Mucosa of descending colon (tissue), 3 donors: ENCODE measurements at places on chromosomes 5 and 9. TPM values are rescaled to one million over a fixed set of nuclear protein-coding genes. Genes with fewer than 3 reads are reported as not detected.
A peak's percentile ranks its signal among the peaks of the same experiment; 100 is the strongest.

The FAM221B gene
- total RNA-seq, result 0.41 TPM

GRCh38 chr9:106417685-106418084 is 445.3 kb upstream of the ZNF462 start:
- no peak for DNase-seq

The TNFSF15 gene
- 2.8 TPM for total RNA-seq

DNA sequence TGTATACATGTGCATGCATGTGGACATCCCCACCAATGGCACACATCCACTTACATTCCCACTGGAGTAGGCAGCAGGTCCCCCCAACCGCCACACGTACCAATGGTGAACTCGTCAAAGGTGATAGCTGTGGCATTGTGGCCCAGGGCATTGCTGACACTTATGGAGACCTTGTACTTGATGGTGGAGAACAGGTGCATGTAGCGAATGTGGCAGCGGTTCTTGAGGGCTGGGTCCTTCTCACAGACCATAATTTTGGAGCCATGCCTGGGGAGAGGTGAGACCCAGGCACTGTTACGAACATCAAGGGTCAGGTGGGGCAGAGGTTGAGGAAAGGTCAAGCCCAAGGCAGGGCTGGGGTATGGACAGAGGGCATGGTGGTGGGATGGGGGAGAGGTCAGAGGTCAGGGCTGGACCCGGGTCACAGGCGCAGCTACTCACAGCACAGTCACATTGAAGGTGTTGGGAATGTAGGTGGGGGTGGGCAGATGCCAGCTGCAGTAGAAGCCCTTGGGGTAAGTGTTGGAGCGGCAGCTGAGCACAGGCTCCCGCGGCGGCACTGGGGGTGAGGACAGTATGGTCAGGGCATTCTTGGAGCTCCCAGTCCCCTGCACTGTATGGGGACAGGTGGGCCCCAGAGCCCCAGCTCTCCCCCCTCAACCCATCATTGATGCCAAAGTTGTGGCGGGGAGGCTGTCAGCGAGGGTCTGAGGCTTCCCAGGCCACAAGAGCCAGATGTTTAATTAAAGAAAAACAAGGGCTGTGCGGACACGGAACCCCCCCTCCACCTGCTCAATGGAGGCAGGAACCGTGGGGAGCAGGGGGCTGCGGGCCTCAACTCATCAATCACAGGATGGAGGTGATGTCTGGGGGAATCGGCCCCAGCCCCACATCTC is 31.9 kb downstream of the CNTFR start:
- no peak for DNase-seq

The PCDHGA4 gene
- total RNA-seq, result 4.6 TPM

The SH3TC2 gene
- 1.3 TPM for total RNA-seq

The RABL6 gene
- total RNA-seq, result 92.1 TPM

DNA sequence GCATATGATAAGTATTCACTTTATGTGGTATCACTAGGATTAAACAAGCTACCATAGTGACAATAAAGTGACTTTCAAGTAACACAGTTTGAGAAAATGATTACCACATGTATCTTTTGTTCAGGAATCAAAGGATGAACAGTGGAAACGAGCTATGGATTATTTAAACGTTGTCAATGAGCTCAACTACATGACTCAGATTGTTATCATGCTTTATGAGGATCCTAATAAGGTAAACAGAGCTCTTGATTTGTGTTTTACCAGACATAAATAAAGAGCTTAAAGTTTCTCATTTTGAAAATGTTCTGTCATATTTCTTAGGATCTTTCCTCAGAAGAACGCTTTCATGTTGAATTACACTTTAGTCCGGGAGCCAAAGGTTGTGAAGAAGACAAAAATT is 57.4 kb downstream of the PPIP5K2 start:
- DNase-seq, result no peak

GRCh38 chr5:129384736-129385135 is 75.4 kb upstream of the ADAMTS19 start:
- DNase-seq, result no peak

- no peak for DNase-seq
Observed at GRCh38 chr5:68195137-68195536, 20.4 kb upstream of the PIK3R1 start.

DNA sequence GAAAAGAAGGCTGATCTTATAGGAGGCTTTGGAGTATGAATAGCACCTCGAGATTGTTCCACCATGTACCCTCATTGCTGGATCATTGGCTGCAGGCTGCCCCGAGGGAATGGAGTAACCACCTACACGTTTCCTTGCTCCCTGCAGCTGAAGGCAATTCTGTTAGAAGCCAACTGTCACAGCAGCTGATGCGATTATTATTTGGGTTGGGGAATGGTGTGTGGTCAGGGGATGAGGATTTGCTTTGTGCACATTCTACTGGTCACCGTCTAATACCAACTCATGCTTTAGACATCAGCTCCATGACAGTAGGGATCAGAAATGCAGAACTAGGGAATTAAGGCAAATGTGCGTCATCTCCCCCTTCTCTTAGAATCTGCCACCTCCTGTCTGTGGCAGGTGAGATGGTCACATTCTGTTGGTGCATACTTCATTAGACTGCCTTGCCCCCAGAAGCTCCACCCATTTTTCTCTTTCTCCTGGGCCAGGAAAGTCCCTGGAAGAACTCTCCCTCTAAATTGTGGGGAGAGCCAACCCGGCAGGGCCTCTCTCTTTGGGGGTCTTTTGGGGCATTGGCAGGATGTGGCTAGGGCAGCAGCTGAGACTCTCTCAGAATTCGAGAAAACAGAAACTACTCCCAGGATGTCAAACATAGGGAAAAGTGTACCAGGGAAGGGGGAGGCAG is 32.8 kb downstream of the NEUROG1 start:
- no peak for DNase-seq

The OLFML2A gene
- total RNA-seq, result 4.7 TPM

DNA sequence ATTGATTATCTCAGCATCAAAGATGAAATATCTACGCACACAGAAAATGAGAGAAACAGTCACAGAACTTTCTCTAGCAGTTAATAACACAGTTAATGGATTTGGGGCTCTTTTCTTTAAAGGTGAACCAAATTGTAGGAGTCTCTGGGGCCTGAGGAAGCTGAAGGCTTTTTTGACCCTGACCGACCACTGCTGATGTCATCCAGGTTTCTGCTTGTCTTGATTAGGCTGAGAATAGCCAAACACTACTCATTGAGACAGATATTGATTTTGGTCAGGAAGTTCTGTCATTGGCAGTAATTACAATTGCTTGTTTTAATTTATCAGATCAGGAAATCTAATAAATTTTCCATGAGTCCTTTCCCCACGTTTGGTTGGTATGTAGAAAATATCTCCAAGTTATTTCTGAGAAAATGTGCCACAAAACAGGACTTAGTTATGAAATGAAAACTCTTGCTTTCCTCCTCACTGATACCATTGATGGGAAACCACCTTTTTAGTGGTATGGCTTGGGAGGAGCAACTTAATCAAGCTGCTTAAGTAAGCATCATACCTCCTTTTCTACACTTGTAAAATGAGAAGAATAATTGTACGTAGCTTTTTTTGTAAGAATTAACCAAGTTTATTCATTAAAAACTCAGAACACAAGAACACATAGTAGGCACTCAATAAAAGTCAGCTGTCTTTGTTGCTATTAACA is 19.7 kb downstream of the CARTPT start:
- no peak for DNase-seq

The PCDHB6 gene
- 0.24 TPM for total RNA-seq

The C1QTNF2 gene
- 0.43 TPM for total RNA-seq

GRCh38 chr5:179115845-179116524 is 55.8 kb downstream of the ZNF354C start:
- no peak for DNase-seq

The PCDHB15 gene
- total RNA-seq, result 1.2 TPM

DNA sequence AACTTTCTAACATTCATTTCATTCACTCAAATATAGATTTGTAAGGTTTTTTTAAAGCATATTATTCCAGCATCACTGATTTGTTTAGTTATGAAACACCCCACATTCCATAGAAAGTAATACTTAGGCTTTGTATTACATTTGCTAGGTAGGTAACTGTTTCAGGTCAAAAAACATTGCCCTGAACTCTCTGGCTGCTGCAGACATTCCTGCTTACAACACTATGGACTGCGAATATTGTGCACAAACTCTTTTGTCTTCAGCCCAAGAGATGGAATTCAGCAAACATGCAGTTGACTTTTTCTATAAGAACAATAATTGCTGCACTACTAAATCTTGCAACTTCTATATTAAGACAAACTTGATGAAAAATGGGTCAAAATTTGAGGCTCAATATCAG is 301.0 kb downstream of the ARL15 start:
- no peak for DNase-seq

The CYLC2 gene
- total RNA-seq, result not detected

The SOWAHA gene
- 44.5 TPM for total RNA-seq

- no peak for DNase-seq
Observed at GRCh38 chr9:20048437-20048836, 259.6 kb upstream of the SLC24A2 start.

The CKMT2 gene
- 1.1 TPM for total RNA-seq

DNA sequence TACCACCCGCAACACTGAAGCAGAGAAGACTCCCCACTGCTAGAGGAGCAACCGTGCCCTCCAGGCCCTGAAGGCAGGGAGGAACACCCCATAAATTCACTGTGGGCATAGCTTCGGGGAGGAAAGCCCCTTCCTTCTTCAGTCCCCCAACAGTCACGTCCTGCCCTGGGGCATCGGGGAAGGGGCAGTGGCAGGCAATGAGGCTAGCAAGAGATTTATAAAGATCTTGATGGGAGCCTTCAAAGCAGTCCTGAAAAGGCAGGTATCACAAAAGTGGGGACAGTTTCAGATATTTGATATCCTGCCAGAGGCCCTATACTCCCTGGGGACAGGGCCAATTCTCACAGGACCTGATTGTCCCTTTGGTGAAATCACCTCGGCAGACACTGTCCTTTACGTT is 16.9 kb upstream of the TRIM14 start:
- no peak for DNase-seq

GRCh38 chr5:181037365-181037861 is 2.7 kb upstream of the BTNL9 start:
- no peak for DNase-seq

GRCh38 chr5:55498457-55498856 is 36.3 kb downstream of the PLPP1 start:
- no peak for DNase-seq

DNA sequence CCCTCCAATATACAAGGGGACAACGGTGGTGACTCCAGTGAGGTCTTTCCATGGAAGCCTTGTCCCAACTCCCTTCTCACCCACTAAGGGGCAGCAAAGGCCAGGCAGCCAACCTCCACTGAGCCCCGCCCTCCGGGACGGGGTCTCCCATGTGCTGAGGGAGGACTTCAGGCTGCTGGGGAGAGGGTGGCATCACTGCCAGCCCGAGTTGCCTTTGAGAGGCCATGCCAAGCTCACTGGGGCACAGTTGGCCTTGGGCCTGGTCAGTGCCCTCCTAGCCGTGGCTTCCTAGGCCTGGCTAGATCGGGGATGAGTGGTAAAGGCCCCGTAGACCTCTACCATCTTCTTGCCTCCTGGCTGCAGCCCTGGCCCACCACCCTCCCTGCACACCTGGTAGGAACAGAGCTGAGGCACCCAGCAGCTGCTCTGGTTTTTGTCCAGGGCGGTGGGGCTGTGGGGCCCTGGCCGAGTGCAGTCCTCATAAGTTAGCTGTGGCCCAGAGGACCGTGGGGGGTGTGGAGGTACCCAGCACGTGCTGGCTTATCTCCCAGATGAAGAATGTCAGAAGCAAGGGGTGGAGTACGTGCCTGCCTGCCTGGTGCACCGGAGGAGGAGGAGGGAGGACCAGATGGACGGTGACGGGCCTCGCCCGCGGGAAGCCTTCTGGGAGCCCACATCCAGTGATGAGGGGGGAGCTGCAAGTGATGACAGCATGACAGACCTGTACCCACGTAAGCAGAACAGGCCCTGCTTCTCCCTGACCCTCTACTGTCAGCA is 3.2 kb downstream of the SURF2 start:
- DNase-seq, result no peak

The FOXD4L6 gene
- not detected for total RNA-seq

DNA sequence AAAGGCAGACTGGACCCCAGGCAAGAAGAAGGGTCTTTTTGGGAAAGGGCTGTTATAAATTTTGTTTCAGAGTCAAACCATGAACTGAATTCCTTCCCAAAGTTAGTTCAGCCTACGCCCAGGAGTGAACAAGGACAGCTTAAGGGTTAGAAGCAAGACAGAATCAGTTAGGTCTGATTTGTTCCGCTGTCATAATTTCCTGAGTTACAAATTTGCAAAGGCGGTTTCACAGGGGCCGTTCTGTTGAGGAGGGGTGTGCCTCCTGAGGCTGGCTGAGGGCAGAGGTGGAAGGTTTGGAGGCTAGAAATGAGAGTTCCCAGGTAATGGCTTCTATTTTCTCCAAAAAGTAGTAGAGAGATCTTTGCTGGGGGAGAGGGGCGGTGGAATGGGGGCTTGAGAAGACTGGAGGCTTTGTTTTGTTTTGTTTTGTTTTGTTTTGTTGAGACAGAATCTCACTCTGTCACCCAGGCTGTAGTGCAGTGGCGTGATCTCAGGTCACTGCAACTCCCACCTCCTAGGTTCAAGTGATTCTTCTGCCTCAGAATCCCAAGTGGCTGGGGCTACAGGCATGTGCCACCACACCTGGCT is 4.1 kb upstream of the CERCAM start:
- no peak for DNase-seq

GRCh38 chr9:122032346-122032745 is 60.8 kb downstream of the TTLL11 start:
- DNase-seq, result no peak

- peak; percentile 87 for DNase-seq
Observed at GRCh38 chr9:112793213-112793810, 42.8 kb downstream of the SNX30 start.

- no peak for DNase-seq
Observed at GRCh38 chr5:60366489-60366888, 333.5 kb downstream of the DEPDC1B start.

GRCh38 chr9:130699047-130699446 is 5.5 kb downstream of the EXOSC2 start:
- no peak for DNase-seq

The SCGB3A2 gene
- total RNA-seq, result not detected

- DNase-seq, result no peak
Observed at GRCh38 chr5:158938200-158938599, 161.5 kb downstream of the EBF1 start.

DNA sequence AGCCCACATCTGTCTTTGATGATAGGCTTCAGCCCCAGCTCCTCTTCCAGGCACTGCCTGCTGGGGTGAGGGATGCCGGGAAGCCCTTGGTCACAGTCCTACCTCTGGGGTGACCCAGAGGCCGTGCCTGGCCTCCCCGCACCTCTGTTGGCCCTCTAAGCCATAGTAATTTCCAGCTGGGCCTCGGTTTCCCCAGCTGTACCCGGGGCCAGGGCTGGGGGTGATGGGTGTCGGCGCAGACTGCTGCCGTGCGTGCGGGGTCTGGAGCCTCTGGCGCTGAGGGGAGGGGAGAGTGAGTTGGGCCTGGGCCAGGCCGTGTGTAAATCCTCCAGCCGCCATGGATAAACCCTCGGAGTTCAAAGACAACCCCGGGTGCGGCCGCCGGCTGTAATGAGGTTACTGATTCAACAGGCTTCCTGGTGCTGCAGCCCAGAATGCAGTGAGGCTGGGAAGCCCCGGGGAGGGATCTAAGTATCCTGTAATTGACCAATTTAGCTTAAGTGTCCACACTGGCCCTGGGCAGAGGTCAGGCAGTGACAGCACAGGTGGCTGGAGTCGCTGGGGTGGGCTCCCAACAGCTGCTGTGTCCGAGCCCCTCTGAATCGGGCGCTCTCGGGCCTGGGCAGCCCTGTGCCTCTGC is 7.1 kb downstream of the RXRA start:
- peak; percentile 90 for DNase-seq

GRCh38 chr5:166909040-166909439 is 1382.4 kb upstream of the WWC1 start:
- peak; percentile 3 for DNase-seq

The FBLL1 gene
- 0.76 TPM for total RNA-seq

The CA9 gene
- total RNA-seq, result 1.7 TPM

- no peak for DNase-seq
Observed at GRCh38 chr5:27598576-27598975, 560.2 kb upstream of the CDH9 start.
